ENCODE measurements at places on chromosomes 16 and 17. TPM values are rescaled to one million over a fixed set of nuclear protein-coding genes. Genes with fewer than 3 reads are reported as not detected.

STX1B gene
- 2.3 TPM for total RNA-seq

WNT9B gene
- total RNA-seq = not detected

CRHR1 gene
- total RNA-seq = 0.07 TPM

ARHGAP27 gene
- total RNA-seq = 9.5 TPM

All from A549 treated with dexamethasone at 1 μM for 4 hours (cell line).